ENCODE measurements at places on chromosomes 13 and 19. TPM values are rescaled to one million over a fixed set of nuclear protein-coding genes. Genes with fewer than 3 reads are reported as not detected.
A peak's percentile ranks its signal among the peaks of the same experiment; 100 is the strongest.

DNA sequence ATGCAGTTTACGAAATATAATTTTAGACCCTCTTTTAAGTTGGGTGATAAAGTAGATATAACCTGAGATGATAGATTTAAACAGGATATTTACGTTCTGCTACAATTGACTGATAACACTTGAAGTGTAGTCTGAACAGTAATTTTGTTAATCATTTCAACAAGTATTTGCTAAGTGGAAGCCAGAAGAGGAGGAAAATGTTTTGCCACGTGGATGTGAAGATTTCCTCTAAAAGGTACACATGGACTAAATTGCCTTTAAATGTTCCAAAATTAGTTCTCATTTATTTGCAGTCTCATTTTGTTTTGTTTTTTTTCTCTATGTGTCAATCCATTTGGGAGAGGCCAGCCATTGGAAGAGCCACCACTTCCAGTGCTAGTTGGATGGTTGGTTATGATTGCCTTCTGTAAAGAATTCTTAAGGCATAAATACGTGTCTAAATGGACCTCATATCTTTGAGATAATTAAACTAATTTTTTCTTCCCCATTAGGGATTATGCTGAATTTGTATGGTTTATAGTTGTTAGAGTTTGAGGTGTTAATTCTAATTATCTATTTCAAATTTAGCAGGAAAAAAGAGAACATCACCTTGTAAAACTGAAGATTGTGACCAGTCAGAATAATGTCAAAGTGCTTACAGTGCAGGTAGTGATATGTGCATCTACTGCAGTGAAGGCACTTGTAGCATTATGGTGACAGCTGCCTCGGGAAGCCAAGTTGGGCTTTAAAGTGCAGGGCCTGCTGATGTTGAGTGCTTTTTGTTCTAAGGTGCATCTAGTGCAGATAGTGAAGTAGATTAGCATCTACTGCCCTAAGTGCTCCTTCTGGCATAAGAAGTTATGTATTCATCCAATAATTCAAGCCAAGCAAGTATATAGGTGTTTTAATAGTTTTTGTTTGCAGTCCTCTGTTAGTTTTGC, 2.8 kb downstream of the MIR17HG start:
- no peak for DNase-seq

- no peak for DNase-seq
Measured at GRCh38 chr19:2043251-2043641, 7.8 kb downstream of the MKNK2 start.

The SPACA4 gene
- not detected for total RNA-seq

GRCh38 chr13:65724226-65724625, 1505.9 kb downstream of the PCDH9 start:
- DNase-seq = peak; percentile 49

GRCh38 chr19:35666251-35666913, at the start of gene UPK1A:
Gene UPK1A, plus strand, starts transcription at chr19:35666517. Its CDS starts 296 bp downstream, at chr19:35666813.
- DNase-seq = no peak

The TTC9B gene
- total RNA-seq = not detected

DNA sequence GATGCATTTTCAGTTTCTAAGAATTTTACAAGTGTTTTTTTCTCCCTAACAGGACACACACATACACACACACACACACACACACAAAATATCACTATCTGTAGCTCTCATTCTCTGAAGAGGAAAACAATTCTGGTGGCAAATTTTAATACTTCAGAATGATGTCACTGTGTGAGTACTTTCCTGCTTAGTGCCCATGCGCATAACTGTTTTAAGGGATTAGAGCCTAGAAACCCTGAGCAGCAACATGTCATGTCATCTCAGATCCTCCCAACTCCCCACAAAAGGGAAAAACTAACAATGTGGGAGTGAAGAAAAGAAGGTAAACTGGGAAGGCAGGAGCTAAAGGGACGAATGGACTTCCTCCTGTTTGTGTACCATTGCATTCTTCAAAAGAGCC, 401.2 kb downstream of the SPRY2 start:
- no peak for DNase-seq

DNA sequence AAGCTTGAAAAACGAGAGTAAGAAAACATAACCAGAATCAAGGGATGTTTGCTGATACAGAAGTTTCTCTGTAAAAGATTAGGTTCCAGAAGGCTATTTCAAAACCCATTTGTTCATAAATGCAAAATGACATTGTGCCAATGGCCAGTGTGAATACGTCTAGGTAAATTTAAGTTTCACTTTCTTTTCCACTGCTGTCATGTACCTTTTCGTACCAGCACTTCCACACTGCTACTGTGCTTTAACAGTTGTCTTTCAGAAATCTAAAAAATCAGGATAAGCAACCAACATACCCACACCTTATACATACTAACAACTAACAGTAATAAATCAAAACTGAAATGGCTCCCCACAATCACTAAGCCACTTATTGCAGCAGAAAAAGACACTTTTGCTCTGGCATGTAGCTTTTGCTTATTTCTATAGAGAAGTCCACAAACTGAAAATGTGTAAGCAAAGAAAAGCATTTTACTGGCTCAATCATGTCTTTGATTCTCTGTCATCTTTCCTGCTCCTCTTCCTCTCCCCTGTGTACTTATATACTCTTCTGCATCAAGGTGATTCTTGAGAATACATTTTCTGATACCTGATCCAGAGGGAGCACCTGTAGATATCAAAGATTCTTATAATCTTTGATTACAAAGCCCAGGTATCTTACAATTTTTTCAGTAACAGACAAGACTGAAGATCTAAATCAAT, 34.3 kb downstream of the ELF1 start:
- DNase-seq = no peak

DNA sequence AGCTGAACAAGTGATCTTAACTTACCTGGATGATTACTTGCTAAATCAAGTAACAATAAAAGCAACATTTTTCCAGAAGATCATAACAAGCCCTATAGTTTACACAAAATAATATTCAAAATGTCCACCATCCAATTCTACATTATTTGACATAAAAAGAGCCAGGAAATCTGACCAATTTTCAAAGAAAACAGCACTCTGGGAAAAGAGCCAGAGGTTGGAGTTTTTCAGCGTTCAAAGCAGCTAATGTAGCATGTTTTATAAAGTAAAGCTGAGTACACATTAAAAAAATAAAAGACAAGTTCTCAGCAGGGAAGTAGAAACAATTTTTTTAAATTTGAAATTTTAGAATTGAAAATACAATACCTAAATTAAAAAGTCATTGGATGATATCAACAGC, 62.6 kb downstream of the UFM1 start:
- no peak for DNase-seq

DNA sequence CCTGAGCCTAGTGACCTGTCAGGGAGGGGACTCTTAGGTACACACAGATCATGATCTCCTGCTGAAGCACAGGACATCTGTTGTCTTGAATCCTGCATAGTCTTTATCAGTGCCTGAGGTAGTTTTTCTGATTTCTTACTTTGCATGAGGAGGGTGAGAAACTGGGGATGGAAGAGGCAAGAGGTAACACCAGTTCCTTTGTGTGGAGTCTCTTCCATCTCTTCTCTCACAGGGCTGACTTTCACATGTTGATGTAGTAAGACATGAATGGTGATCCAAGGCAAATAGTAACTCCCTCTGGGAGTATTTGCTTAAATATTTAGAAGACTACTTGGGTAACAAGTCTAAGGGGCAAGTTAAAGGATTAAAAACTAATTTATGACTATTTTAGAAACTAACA, 9.5 kb downstream of the NBEA start:
- DNase-seq = no peak

DNA sequence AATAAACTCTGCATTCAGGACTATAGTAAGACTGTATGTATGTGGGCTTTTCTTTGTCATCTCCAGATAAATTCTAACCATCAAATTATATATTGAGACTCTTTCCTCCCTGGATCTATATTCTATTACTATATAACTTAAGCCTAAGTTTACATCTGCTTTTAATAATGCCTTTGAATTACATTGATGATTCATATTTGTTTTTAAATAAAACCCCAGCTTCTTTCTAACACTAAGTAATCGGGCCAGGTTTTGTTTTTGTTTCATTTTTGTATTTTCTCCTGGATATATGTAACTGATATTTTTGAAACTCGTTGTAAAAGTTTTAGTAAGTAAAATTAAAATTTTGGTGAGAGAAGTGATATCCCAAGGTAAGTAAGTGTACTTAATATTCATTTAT, 1599.1 kb downstream of the PCDH9 start:
- peak; percentile 4 for DNase-seq

The LYPD3 gene
- not detected for total RNA-seq

The CBY2 gene
- not detected for total RNA-seq

DNA sequence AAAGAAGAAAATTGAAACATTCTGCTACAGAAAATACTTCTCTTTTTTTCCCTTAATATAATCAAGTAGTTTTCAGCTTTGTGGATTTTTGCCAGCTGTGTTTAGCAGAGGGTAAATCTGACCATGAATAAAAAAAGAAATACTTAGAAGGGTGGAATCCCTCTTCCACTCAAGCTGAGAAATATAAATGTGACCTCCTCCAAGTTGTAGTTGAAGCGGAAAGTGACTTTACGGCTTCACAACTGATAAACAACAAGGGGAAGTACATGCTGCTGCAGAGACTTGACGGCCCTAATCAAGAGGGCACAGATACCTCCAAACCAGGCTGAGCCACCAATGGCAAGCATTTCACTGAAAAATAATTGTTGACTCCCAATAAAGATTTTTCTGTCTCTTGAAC, 785.0 kb downstream of the SLITRK5 start:
- no peak for DNase-seq

DNA sequence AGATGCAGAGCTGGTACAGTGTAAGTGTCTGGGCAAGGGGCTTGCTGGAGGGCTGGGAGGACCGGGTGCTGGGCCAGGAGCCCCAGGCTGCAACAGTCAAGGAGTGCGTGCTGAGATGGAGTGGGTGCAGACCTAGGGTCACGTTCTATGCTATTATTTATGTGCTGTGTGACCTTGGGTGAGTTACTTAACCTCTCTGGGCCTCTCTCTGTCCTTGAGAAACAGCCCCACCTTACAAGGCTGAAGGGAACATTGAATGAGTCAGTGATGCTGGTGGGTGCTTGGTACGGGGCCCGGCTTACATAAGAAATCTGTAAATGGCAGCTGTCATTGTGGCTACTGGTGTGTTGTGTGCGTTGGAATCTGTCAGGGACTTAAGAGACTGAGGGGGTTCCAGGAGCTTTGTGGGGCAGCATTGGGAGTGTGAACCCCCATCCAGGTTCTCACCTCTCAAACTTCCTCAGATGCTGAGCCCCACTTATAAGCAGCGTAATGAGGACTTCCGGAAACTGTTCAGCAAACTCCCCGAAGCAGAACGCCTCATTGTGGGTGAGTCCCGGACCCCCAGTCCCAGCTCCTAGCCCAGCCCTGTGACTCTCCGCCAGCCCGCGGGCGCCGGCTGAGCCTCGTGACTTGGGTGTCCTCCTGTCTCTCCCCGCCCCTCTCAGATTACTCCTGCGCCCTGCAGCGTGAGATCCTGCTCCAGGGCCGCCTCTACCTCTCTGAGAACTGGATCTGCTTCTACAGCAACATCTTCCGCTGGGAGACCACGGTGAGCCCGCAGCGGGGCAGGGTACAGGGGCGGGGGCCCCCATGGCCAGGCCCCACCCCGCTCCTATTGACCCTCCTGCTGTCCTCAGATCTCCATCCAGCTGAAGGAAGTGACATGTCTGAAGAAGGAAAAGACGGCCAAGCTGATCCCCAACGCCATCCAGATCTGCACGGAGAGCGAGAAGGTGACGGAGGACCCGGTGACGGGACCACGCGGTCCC, 9.6 kb downstream of the GRAMD1A start:
- DNase-seq = no peak

The FXYD7 gene
- not detected for total RNA-seq

DNA sequence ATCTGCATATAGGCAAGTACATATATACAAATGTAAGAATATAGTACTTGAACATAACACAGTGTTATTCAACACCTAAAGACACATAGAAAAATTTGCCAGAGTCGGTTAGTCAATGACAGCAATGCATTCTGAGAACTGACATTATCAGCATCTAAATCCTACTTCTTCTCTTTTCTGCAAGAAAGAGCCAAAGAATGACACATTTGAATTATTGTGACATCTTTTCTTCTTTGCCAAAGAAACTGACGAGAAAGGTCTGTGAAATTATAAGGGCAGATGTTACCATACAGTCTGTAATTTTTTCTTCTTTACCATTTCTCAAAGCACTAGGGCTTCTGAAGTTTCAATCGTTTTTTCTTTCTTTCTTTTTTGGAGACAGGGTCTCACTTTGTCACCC, 350.9 kb upstream of the NBEA start:
- no peak for DNase-seq

DNA sequence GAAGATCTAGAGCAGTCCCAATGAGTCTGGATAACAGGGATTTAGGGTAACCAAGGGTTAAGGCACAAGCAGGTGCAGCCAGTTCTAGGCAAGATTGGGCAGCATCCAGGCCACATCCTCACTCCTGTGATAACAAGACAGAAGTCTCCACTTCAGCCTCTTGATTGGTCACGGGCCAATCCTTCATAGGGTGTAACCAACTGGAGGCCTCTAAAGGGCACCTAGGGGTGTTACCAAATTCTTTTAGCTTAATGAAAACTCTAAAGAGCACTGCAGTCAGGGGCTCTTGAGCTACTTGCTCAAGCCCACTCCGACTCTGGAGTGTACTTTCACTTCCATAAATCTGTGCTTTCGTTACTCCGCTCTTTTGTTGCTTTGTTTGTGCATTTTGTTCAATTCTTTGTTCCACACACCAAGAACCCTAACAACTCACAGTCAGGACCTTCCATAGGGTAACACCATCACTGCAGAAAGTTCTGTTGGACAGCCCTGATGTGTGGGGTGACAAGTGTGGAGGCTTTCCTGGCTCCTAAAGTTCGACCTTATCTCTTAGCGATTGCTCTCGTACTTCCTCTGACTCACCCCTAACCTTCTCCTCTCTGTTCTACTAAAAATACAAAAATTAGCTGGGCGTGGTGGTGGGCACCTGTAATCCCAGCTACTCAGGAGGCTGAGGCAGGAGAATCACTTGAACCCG, 36.1 kb downstream of the ZSWIM9 start:
- no peak for DNase-seq

DNA sequence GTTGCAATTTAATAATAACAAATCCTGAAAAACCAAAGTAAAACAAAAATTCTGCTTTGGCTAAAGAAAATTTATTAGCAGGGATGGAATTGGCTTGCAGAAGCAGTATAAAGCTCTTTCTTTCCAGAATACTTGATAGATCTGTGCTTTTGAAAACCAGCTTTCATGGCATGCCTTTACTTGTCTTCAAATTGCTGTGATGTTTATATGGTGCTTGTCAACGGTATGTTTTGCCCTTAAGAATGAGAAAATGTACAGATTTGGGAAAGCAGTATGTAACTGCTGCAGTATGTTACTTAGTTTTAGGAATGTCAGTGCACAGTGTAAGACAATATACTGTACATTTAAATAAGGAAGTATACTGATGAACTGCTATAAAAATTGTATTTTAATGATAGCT, 120.8 kb upstream of the PCDH20 start:
- DNase-seq = no peak

The ZNF559 gene
- 9.4 TPM for total RNA-seq

DNA sequence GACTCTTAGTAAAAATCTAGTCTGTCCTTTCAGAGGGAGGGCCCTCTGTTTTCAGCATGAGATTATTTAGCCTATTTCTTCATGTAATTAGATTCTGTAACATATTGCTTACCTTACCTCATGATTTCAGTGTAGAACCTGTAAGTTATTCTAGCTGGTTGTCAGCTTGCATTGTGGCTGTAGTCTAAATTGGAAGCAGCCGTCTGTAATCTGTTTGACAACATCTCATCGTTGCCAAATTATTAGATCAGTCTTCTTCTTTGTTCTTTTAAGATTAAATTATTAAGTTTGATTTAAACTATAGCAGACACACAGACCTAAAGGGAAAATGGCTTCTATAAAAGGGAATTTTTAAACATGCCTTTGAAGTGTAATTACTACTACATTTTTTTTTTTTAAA, 34.8 kb downstream of the SLAIN1 start:
- DNase-seq = no peak

Measured in IMR-90 (cell line).